ENCODE measurements at places on chromosomes 2 and 18.

- no peak for DNase-seq
Observed at GRCh38 chr2:14633461-14634181, 1.1 kb downstream of the LRATD1 start.

DNA sequence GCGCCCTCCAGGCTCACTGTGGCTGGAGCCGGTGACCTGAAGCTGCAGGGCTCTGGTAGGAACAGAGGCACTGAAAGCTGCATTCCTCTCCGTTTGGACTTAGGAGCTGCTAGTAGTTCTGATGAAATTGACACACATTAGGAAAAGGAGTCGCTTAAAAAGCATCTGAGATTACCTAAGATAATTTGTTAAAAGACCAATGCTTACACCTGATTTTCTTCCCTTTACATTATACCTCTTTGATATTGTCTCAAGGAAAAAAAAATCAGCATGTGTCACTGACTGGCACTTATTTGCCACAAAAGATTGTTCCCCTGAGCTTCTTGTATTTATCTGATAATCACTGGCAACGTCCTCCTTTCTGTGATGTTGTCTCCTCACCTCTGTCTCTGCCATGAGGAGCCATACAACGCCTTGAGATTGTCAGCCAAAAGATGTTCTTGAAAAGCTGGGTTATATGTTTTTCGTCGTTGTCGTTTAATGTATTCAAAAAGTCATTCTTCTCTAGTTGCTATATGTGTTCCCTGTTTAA, 618 bp upstream of the CHN1 start:
- DNase-seq = no peak

- no peak for DNase-seq
Observed at GRCh38 chr2:131038258-131039100, 54.8 kb downstream of the FAM168B start.

- no peak for DNase-seq
Observed at GRCh38 chr2:60475123-60475830, 78.2 kb downstream of the BCL11A start.

GRCh38 chr2:238403632-238404405, 22.9 kb upstream of the ASB1 start:
- no peak for DNase-seq

- no peak for DNase-seq
Observed at GRCh38 chr2:167406558-167406957, 518.3 kb downstream of the XIRP2 start.

GRCh38 chr2:148338541-148338940, 306.0 kb upstream of the EPC2 start:
- DNase-seq = no peak

- peak; percentile 69 for DNase-seq
Observed at GRCh38 chr2:236343400-236344161, 79.4 kb upstream of the ASB18 start.

DNA sequence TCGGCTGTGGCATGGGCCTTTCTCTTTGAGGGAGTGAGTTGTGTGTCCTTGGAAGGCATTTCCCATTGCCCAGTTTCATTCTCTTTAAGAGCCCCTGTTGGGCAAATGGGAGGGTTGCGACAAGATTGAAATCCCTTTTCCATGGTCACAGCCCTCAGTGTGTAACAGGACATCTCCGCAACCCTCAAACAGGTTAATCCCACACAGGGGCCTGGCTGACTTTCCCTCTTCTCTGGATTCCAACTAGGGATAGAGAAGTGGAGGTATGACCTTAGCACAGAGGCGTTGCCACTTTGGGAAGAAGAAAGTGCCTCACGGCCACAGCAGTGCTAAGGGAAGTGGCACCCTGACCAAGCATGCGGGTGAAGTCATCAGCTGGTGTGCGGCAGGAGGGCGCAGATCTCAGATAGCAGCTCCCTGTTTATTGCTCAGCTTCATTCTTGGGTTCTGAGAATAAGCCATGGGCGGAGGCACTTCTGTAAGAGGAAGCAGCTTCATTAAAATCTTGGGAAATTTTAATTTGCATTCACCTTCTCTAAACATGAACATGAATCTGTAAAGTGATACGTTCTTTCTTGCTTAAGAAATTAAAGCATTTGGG, 256.5 kb downstream of the GBX2 start:
- no peak for DNase-seq

DNA sequence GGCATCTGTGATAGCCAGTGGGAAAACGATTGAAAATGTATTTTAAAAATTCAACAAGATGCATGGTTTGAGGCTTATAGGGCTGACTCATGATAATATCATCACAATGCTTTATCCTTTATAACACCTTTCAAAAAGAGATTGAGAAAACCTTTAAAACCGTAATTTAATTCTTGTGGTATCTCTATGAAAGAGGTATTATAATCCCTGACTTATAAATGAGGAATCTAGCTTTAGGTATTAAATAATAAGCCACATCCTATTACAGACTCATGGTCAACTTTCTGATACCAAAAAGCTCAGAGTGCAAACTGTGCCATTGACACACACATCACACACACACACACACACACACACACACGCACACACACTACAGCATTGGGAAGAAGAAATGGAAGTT, 134.6 kb upstream of the RAB12 start:
- DNase-seq = no peak

DNA sequence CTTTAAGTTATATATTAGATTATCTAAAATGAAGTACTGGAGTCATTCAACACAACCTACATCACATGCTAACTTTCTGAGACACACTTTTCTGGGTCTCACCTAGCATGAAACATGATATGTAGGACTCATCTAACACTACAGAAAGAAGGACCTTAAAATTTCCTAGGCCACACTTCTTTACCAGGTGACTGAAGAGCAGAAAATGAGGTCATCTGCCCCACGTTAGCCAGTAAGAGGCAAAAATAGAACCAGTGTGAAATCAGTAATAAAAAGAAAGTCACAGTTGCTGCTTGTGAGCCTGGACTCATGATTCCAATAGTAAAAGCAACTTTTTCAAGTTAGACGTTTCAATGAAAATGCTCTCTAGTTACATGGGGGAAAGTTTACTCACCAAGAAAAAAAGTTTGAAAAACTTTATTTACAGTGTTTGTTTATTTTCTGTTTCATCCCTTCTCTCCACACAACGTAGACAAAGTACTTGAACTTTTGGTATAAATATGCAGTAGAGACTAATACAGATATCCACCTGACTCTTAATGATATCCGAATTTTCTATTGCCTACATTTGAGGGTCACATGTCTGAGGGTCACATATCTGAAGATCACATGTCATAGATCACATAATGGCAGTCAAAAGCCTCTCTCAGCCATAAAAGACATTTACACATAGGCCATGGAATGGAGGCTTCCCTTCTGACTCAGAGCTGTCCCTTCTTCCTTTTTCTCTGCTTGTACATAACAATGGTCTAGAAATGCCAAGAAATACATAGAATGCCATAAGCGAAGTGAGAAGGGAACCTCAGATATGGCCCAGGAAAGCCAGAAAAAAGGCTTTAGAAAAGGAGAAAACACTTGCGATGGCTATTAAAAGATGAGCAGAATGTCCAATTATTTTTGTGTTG, 362.9 kb downstream of the ZEB2 start:
- no peak for DNase-seq

- DNase-seq = no peak
Observed at GRCh38 chr2:217092710-217093379, 233.0 kb upstream of the TNP1 start.

- no peak for DNase-seq
Observed at GRCh38 chr2:239630618-239631286, 229.9 kb upstream of the HDAC4 start.

DNA sequence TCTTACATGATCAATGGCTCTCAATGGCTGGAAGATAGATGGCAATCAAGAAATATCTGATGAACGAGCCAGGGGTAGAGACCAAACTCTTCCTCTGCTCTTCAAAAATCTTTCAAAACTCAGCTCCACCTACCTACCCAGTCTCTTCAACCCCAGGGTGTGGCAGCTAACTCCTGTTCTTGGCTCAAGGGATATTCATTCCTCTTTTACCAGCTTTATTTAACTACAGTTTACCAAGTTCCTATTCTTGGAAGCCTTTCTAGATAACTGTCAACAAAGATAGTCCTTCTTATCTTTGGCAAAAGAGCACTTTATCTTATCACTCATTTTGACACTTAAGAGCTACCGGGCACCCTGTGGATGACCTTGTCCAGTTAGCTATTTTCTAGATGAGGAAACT, 36.3 kb downstream of the EPHA4 start:
- no peak for DNase-seq

GRCh38 chr2:40450066-40450795, 1.7 kb downstream of the SLC8A1 start:
- DNase-seq = no peak

DNA sequence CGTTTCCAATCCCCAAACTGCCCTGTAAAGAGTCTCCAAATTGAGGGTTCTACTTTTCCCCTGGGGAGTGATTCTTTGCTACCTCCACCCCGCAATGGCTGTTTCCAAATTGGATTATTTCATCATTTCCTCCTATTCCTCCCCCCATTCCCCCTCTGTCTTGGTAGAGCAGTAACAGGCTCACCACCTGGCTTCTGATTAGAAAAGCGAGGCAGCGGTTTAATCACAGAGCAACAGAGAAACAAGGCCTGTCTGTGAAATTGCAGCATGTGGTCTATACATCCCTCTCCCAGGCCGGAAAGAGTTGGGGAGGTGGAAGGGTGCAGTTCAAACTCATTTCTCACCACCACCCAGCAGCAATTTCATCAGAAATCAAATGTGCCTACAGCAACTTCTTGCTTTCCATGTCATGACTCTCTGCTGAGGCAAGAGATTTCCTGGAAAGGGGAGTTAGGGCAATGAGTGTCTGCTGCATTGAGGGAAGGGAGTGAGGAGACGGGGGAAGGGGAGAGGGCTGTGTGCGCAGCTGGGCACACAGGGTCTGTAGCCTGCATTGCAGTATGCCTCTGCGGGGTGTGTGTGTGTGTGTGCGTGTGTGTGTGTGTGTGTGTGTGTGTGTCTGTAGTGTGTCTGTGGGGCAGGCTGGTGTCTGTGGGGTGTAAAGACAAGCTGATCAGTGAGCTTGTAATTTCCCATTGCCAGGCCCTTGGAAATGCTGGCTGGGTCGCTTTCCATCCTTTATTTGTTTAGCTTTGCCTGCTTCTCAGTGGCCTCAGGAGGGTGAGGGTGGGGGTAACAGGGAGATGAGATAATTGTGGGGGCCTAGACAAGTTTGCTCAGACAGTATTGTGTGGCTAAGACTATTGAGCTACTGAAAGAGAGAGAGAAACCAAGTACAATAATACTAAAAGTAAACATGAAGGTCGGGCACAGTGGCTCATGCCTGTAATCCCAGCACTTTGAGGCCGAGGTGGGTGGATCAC, 13.5 kb upstream of the IGFBP2 start:
- no peak for DNase-seq

DNA sequence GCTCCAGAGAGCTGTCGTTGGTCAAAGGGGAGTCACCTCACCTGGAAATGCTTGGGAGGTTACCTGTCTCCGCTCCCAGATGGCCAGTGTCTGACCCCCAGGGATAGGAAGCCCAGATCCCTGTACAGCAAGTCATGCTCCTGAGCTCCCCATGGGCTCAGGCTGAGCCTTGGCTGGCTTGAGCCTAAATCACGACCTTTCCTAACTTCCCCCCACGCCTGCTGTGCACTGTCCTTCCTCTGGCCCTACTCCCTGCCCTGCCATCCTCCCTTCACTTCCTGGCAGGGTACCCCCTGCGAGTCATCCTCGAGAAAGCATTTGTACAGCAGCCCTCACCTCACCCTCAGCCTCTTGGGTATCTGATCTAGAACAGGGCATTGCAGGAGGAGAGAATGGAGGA, 9.2 kb upstream of the HDAC4 start:
- DNase-seq = no peak

- DNase-seq = peak; percentile 64
Observed at GRCh38 chr2:8456151-8457091, 225.4 kb upstream of the ID2 start.

DNA sequence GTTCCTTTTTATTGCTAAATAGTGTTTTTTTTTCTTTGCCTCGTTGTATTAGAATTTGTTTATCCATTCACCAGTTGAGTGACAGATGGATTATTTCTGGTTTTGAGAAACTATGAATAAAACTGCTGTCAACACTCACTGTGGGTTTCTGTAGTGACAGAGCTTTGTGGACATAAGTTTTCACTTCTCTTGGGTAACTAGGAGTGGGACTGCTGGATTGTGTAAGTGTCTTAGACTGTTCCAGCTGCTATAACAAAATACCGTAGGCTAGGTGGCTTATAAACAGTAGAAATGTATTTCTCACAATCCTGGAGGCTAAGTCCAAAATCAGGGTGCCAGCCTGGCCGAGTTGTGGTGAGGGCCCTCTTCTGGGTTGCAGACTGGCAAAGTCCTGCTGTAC, 71.9 kb downstream of the TNFRSF11A start:
- no peak for DNase-seq

DNA sequence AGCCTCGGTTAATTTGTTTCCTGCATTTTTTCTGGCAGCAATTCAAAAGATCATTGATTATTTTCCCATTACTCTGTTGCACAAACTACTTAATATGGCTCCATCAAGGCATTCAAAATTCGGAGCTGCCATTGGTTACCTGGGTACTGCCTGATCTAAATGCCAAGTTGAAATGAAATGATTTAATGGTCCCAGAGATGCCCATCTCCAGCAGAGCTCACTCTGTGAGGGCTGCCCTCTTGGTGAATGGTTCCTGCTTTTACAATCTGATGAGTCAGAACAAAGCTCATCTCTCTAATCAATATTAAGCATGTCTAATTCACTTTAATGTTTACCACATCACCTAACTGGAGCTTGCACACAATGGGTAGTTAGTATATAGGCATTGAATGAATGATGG, 126.1 kb downstream of the CTNNA2 start:
- DNase-seq = no peak

DNA sequence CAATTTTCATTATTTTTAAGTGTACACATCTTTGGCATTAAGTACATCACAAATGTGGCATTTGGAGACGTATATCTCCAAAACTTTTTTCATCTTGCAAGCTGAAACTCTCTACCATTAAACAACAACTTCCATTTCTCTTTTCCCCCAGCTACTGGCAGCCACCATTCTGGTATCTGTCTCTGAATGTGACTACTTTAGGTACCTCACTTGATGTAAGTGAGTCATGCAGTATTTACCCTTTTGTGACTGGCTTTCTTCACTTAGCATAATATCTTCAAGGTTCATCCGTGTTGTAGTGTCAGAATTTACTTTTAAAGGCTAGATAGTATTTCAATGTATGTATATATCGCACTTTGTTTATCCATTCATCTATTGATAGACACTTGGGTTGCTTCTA, 17.0 kb downstream of the BABAM2 start:
- no peak for DNase-seq

- DNase-seq = peak; percentile 14
Observed at GRCh38 chr2:225889452-225889851, 489.9 kb downstream of the NYAP2 start.

DNA sequence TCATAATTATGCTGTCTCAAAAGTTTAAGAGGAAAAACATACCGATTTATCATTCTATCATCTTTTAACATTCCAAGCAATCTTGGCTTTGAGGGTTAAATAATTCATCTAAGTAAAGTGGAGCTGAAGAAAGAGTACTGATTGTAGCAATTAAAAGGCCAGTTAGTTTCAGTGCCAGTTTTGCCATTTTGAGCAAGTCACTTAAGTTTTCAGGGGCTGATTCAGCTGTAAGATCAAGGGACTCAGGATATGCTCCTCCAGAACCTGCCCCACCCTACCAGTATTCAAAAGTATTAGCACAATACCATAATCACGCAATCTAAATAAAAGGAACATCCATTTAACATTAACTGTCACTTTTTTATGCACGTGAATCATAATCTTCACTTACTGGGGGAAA, 1.9 kb downstream of the SS18 start:
- DNase-seq = peak; percentile 9

- no peak for DNase-seq
Observed at GRCh38 chr2:31475692-31476091, 61.1 kb upstream of the XDH start.
